ENCODE measurements at places on chromosomes 2 and 18.

DNA sequence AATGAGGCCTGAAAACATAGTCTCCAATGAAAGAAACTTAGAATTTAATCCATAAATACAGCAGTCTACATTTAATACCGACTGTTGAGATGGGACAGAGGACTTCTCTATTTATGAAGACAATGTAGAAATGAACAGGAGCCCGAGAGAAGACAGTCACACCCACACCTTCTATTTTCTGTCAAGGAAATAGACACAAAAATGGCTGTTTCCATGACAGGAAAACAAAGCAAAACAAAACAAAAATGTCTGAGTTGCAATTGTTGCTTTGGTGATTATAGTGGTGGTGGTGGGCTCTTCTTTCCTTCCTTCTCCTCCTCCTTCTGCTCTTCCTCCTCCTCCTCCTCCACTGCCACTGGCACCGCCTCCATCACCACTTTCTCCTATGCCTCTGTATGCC lies 72.3 kb upstream of the CCDC68 start:
- no peak for DNase-seq

DNA sequence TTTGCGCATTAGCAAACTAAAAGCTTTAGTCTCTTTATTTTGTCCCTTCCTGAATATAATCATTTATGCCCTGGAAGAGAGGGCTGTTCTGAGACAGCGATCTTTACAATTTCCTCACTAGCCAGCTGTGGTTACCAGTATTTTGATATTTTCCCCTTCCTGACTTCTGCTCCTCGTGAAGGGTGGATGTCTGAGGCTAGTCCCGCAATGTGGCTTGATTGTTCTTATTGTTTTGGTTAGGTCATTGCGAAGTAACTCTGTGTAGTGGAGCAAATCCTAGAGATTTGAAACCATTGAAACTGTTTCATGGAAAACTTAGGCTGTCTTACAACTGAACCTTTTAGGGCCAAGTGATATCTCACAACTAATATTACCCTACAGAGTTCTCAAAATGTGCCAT lies 2.4 kb downstream of the MRPL33 start:
- DNase-seq, result no peak

DNA sequence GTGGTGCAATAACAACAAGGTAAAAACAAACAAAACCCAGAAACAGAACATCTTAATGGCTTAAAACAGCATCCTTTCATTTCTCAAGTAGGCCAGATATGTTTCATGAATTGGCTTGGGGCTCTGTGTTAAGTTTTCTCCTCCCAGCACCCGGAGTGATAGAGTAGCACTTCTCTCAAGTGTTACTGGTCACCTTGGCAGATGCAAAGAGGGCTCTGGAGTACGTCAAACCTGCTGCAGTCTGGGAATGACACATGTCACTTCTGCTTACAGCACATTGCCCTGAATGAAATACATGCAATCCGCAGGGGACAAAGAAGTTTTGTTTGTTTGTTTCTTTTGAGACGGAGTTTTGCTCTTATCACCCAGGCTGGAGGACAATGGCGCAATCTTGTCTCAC lies 639.3 kb downstream of the CNTNAP5 start:
- no peak for DNase-seq

- DNase-seq, result no peak
These were observed 87.2 kb upstream of the VRK2 start for GRCh38 chr2:57959390-57959789.

- no peak for DNase-seq
These were observed 31.2 kb downstream of the MAP3K2 start for GRCh38 chr2:127356531-127356930.

GRCh38 chr2:83388804-83389203 lies 1070.3 kb downstream of the SUCLG1 start:
- DNase-seq, result no peak

DNA sequence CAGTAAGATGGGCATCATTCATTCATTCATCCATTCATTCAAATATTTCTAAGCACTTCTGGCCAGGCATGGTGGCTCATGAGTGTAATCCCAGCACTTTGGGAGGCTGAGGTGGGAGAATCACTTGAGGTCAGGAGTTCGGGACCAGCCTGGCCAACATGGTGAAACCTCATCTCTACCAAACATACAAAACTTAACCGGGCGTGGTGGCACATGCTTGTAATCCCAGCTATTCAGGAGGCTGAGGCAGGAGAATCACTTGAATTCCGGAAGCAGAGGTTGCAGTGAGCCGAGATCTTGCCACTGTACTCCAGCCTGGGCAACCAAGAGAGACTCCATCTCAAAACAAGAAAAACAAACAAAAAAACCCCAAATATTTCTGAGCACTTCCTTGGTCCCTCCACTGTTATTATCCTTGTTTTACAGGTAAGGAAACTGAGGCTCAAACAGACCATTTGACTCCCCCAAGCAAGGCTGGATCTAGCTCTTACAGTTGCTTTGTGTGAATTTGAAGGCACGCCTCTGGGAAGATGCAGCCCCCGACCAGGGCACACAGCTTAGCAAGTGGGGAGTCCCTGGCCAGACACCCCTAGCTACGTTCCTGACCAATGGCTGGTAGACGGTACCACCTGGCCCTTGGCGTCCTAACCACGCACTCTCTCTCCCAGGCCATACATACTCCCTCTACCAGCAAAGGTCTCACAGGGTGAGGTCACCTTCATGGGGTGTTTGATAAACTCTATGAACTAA lies 50.6 kb upstream of the ODC1 start:
- no peak for DNase-seq

DNA sequence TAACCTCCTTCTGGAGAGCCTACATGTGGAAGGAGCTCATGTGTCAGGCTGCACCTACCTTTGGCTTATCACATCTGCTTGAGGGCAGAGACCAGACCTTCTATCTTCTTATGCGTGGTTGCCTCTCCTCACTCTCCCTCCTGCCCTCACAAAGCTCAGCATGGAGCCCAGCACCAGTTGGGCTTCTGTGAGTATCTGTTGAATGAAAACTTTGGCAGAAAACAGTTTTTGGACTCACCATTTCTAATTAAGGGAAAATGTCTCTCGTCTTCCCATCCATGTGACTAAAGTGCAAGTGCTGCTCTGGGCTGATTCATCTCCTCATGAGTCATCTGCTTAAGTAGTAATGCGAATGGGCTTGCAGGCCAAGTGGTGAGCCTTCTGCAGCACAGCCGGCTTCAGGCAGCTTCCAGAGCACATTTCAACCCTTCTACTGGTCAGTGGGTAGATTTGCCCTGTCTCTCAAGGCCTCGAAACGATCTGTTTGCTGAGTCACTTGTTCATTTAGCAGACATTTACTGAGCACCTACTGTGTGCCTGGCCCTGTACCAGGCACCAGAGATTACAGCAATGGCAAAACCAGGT lies 102.6 kb downstream of the VSNL1 start:
- DNase-seq, result no peak

DNA sequence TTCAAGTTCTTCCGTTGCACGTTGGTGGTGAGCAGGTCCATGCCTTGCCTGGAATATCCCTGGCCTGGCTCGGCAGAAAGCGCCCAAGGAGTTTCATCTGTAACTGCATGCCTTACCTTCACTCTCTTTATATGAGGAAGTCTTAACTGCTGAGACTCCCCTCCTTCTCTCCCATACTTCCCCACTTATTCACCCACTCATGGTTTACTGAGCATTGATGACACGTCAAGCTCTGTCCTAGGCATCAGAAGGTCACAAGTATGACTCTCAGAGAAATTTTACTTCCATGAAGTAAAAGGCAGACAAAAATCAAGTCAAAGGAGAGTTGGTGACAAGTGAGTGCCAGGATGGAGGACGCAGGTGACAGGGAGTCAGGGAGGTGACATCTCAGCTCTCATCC lies 68.2 kb downstream of the TBC1D8 start:
- no peak for DNase-seq

DNA sequence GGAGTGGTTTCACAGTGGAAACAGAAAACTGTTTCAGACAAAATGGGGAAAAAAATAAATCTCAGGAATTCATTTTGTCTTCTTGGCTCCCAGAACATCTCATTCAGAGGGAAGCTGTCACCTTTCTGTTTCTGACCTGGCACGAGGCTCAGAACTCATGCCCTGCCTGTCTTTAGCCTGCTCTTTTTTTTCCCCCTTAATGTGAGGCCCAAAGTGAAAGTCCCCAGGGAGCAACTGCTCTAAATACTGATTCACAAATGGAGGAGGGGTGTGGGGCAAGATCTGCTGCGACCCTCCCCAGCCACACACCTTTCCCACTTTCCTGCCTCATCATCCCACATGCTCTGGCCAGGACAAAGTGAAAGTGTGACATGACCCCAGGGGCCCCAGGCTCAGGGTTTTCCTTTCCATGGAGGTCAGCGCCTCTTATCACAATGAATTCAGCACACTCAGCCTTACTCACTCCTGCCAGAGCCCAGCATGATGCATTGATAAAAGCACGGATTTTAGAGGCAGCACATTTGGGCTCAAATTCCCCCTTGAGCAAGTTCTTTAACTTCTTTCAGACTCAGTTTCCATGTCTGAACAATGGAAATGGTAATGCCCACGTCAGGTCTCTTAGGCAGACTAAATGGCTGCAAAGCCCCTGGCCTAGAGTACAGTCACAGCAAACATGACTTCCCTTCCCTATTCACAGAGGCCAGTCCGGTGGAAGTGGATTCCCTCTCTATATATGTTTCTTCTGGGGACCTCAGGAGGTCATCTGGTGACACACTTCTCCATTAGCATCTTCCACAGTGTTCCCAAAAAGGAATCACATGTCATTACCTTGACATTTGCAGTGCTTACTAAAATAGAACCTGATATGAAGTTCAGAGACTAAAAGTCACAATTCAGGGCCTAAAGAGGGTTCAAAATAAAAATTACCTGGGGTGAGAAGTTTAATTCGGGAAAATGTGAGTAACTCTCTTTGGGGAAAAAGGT lies 55.3 kb upstream of the TMEM163 start:
- DNase-seq, result no peak

DNA sequence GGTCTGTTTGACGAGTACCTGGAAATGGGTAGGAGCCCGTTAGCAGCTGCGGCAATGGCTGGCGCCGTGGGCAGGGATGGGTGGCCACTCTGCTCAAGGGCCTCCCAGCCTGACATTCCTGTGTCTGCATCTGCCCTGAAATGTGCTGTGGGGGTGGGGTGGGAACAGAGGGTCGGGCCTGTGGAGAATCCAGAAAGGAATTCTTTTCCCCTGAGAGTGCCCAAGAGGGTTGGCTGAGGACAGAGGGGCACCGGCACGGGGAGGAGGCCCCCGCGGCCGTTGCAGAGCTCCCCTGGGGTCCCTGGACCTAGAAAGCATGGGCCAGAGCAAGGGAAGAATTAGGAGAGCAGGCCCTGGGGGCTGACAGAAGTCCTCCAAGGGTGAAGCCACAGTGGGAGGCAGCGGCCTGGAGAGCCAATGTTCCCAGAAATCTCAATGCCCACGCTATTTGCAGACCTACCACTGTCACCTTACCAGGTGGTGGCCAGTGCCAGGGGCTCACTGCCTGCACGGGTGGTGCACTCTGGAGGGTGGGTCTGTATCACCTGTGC lies 27.8 kb downstream of the ANO7 start:
- DNase-seq, result no peak

DNA sequence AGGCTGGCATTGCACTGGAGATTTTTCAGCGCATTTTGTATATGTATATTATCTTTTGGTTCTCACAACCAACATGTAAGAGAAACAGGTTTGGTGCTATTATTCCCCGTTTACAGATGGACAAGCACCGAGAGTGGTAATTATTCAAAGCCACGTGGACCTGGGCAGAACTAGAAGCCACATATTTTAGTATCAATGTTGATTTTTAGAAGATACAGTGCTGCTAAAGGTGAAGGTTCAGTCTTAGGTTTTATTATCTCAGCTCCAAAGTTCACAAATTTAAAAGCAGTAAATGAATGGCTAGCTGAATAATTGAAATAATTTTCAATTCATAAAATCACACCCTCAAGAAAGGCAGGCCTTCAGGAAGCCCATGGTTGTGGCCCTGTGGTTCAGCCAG lies 400.6 kb upstream of the ID2 start:
- DNase-seq, result no peak

GRCh38 chr2:25073025-25073424 lies 31.1 kb downstream of the EFR3B start:
- no peak for DNase-seq

DNA sequence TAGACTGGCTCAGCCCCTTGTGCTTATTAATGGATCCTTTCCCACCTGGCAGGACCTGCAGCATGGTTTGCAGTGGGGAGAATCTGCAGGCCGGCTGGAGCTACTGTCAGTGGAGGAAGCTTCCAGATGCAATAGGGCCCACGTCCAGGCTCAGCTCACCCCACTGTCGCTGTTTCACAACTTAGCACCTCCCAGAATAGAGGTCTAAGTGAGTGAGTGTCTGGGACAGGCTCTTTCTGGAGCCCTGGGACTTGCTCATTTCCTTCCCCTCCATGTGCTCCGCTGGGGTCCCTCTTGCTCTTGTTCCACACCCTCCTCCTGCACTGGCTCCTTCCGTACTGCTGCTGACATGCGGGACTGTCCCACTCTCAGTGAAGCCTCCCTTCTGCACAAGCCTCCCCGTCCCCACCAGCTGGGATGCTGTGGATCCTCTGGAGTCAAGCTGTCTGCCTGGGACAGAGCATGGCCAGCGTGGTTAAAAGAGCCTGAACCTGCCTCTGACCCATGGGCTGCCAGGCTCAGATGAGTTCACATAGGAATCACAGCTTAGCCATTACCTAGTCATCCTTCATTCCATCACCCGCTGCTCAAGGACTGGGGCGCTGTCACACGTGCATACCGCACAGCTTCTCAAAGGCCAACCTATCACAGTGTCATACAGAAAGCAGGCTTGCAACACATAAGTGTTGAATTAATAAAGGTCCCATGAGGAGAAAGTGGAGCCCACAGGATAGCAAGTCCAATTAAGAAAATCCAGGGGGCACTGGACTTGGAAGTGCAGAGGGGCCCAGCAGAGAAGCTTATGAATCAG lies 135.9 kb downstream of the ACKR3 start:
- no peak for DNase-seq

GRCh38 chr2:144405321-144405720 lies 114.6 kb downstream of the ZEB2 start:
- no peak for DNase-seq

DNA sequence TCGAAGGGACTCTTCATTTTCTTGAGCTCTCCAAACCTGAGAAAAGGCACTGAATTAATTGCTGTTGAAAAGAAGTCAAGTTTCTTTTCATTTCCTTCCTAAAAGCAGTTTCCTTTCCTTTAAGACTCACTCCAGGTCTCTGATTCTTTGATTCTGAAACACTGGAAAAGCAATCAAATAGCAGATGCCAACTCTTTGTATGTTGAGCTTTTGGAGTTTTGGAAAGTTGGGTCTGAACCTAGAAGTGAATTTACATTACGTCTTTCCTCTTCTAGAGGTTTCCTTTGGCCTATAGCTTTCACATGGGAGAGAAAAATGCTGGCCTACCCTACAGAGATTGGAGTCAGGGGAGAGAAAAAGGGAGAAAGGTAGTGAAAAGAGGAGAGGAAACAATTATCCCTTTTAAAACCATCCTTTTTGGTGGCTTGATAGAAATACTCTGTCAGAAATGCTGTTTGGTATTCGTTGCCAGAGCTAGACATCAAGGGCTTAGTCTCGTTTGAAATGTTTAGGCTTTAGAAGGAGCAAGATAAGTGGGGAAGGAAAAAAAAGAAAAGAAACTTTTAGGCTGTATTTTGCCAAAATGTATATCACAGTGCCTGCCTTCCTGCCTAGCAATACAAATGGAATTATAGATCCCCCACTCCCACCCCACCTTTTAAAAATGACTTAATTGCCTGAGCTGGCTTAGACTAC lies 187.7 kb downstream of the PRPF40A start:
- no peak for DNase-seq

GRCh38 chr2:173472112-173472511 lies 117.4 kb downstream of the CDCA7 start:
- DNase-seq, result no peak
